ENCODE measurements at places on chromosomes 2 and 18. TPM values are rescaled to one million over a fixed set of nuclear protein-coding genes. Genes with fewer than 3 reads are reported as not detected.

SERPINB2 gene
- total RNA-seq = 0.28 TPM

CYTIP gene
- 5.9 TPM for total RNA-seq

CXCR4 gene
- total RNA-seq = 19.2 TPM

ONECUT2 gene
- total RNA-seq = 0.99 TPM

Data from spinal cord (tissue), 10 donors.